Fibroblast of the aortic adventitia (primary cell): ENCODE measurements at places on chromosomes 2 and 18. TPM values are rescaled to one million over a fixed set of nuclear protein-coding genes. Genes with fewer than 3 reads are reported as not detected.

The PLEKHH2 gene
- 5.4 and 20.0 TPM in 2 replicates for total RNA-seq

The CHRND gene
- total RNA-seq: not detected in 2 replicates

The UGT1A10 gene
- 0.41 TPM in 1 of 2 replicates, not detected in the other for total RNA-seq

The SKA1 gene
- total RNA-seq: 3.0 and 29.5 TPM in 2 replicates

The BARD1 gene
- total RNA-seq: 4.5 and 33.1 TPM in 2 replicates

DNA sequence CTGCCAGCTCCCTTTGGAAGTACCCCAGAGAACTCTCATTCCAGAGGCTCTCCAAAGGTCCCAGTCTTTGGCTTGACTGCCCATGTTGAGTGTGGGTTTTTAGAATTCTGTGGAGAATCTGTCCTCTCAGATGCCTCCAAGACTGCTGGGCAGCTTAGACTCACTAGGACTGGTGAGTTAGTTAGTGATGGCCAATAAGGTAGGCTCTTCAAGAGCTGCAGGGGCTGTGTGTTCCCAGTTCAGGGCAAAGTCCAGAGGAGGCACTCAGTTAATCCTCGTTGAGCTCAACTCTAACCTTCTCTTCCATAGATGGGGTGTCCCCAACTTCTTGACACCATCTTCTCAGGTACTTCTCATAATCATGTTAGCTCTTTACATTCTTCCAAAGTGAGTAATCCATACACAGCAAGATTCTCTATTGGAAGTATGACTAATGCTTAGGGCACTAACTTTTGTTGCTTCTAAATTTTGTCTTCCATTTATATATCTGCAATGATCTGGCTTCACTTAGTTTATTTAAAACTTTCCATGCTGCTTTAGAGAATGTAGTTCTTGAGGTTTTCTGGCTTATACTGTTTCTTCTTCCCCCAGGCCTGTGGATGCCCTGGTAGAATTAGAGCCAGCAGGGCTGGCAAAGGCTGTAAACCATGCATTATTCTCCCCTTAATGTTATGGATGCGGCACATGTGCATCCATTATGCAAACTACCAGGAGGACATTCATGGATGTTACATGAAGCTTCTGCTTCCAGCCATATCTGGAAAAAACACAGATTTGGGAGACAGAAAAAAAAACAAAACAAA, 88.9 kb downstream of the POLE4 start:
- peak; percentile 57 for DNase-seq

DNA sequence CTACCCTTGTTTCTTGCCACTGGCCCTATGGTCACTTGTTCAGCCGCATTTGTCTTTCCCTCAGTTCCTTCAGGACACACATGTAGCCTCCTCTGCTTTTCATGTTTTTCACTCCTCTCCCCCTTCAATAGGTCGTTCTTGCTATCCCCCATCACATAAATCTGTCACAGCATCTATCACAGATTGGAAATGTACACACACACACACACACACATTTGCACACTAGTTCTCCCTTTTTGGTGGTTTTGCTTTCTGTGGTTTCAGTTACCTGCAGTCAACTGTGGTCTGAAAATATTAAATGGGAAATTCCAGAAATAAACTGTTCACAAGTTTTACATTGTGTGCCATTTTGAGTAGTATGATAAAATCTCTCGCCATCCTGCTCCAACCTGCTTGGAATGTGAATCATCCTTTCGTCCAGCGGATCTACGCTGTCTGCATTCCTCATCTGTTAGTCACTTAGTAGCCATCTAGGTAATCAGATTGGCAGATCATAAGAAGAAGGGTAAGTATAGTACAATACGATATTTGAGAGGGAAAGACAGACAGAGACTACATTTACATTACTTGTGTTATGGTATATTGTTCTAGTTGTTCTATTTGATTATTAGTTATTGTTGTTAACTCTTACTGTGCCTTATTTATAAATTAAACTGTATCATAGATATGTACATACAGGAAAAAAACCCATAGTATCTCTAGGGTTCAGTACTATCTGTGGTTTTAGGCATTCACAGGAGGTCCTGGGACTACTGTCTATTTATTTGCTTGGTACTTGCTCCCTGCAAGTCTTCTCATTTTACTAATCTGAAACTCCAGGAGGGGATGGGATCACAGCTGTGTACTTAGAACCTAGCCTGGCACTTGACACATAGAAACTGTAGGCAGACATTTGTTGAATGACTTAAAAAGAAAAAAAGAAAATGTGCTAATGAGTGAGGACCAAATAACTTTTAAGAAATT, 86.1 kb upstream of the PNPT1 start:
- peak; percentile 90 for DNase-seq

GRCh38 chr2:154375579-154375931, 322.9 kb upstream of the KCNJ3 start:
- DNase-seq: peak; percentile 73

DNA sequence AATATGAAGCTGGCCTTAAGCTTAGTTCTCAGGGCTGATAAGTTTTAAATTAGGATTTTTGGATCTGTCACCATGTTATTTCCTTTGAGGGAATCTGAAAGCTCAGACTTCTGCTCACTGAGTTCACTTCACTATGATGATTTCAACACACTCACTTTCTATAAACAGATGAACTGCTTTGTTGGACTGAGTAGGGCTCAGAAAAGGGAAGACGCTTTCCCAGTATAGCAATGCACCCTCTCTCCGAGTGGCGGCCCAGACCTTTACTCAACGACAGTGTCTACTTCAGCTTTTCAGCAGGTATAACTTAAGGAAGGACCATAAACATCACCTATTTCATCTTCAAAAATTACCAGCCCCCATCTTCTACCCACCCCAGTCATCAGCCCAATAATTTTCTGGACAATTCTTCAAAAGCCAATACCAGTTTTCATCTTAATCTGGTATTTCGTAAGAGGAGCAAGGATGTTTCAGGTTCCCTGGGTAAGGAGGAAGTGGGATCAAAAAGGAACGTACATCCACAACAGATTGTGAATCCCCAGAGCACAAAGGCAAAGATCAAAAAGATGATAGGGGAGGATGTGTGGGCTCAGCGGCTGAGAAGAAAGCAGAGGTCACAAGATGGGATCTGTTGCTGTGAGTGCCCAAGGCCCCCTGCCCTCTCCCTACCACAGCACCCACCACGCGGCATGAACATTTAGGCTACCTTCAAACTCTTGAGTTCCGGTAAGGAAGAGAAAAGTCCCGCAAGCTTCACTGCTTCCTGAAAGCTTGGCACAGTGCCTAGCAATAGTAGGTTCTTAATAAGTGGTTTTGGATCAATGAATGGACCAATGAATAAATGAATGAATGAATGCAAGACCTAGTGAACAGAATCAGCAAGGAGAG, 41.9 kb downstream of the LPIN2 start:
- DNase-seq: no peak

DNA sequence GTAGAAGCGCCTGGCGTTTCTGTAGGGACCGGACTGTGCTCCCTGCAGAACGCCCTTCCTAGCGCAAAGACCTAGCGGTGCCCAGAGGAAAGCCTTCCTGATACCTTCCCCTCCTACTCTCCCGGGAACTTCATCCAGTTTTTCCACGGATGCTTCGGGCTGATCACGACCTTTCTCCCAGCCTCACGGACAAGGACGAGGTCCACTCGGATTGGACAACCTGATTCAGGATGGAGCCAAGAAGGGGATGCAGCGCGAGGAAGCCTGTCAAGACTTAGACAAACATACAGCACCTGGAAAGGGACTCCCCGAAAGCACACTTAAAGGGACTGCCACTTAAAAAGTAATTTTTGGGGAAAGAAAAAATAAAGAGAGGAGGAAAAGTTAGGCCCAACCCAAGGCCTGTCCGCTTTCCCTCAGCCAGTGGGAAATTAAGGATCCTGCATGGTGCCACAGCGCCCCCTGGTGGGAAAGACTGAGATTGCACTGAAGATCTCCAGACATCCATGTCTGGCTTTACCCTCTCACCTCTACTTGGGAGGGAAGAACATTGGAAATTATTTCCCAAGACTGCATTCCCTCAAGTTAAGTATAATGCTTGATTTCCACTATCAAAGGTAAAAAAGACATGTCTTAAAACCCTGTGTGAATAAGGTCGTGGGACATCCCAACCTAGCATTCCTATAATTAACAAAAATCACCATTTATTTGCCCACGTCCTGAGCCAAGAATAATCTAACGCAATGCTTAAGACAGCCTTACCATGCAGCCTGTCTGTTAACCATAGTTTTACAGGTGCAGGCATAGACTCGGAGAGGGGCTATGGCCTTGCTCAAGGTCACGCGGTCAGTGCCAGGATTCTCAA, 13.4 kb upstream of the COPS8 start:
- peak; percentile 77 for DNase-seq

DNA sequence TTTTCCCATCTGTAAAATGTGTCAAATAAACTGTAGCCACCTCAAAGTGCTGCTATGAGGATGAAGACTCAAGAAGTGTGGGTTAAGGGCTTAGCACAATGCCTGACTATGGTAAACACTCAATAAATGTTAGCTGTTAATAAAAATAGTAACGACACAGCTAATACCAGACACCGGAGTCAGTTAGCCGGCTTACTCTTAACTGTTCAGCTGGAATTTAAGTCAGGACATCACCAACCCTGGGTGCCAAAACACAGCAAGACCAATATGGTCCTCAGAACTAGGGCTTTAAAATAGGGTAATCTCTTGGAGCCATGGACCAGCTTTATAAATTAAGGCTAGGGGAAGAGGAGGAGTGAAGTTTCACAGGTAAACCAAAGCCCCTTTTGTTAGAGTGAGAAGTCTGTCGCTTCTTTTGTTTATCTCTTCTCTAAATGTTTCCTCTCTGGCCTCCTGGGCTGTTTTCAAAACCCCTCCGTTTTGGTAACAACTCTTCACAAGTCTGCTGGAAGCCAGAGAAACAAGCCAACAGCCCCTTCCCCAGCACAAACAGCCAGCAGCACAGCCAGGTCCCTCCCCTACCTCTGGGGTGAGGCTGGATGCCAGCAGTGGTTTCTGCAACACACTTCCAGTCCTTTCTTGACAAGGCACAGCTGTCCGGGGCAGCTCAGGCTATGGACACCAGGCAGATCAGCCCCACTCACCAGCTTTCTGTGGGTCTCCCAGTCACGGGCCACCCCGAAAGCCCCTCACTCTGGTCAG, 13.8 kb upstream of the FZD7 start:
- peak; percentile 20 for DNase-seq

- DNase-seq: no peak
Observed at GRCh38 chr2:208545403-208546042, 138.9 kb downstream of the PTH2R start.

- no peak for DNase-seq
Observed at GRCh38 chr2:208130712-208131110, 1.1 kb upstream of the CRYGC start.

- peak; percentile 84 for DNase-seq
Observed at GRCh38 chr2:142872882-142873724, 4.4 kb upstream of the KYNU start.

DNA sequence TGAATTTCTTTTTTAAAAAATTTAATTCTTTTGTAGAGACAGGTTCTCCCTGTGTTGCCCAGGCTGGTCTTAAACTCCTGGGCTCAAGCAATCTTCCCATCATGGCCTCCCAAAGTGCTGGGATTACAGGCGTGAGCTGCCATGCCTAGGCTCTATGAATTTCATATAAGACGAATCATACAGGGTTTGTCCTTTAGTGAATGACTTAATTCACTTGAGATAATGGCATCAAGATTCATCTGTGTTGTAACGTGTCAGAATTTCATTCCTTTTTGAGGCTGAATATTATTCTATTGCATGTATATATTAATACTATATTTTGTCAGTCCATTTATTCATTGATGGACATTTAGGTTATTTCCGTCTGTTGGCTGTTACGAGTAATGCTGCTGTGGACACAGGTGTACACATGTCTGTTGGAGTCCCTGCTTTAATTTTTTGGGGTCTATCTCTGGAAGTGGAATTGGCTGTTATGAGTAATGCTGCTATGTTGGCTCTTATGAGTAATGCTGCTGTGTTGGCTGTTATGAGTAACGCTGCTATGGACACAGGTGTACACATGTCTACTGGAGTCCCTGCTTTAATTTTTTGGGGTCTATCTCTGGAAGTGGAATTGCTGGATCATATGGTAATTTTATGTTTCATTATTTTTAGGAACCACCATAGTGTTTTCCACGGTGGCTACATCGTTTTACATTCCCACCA, 210.6 kb downstream of the CAMKMT start:
- no peak for DNase-seq

DNA sequence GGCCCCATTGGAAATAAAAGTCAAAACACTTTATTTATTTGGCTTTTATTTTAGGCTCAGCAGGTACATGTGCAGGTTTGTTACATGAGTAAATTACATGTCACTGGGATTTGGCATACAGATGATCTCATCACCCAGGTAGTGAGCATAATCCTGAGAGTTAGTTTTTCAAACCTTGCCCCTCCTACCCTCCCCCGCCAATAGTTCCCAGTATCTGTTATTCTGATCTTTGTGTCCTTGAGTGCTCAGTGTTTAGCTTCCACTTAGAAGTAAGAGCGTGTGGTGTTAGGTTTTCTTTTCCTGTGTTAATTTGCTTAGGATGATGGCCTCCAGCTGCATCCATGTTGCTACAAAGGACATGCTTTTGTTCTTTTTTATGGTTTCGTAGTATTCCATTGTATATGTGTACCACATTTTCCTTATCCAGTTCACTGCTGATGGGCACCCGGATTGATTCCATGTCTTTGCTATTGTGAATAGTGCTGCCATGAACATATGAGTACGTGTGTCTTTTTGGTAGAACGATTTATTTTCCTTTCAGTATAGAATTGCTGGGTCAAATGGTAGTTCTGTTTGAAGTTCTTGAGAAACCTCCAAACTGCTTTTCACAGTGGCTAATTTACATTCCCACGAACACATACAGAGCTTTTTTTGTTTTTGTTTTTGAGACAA, 47.9 kb downstream of the ARMC9 start:
- no peak for DNase-seq

DNA sequence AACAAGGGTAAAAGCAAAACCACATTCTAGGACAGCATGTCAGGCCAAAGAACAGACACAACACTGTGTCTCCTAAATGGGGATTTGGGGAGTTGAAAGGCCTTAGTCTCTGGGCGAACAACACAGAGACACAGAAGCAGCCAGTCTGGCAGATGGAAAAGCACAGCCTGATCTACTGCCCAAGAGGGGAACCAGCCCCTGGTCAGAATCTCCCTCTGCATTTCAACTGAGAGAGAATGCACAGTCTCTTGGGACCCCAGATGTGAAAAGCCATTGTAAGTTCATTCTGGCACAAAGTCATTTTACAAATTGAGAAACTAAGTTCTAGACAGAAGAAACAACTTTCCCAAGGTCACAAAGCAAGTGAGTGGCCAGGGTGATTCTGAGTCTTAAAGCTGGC, 331.7 kb downstream of the TNS1 start:
- DNase-seq: no peak

GRCh38 chr2:215536510-215536909, 100.6 kb upstream of the FN1 start:
- DNase-seq: peak; percentile 49

- no peak for DNase-seq
Observed at GRCh38 chr2:223363085-223363484, 239.1 kb downstream of the SCG2 start.

- DNase-seq: no peak
Observed at GRCh38 chr18:58335821-58336220, 291.8 kb downstream of the NEDD4L start.

- DNase-seq: peak; percentile 44
Observed at GRCh38 chr2:192007581-192008228, 160.8 kb upstream of the CAVIN2 start.

- DNase-seq: no peak
Observed at GRCh38 chr2:127465258-127465657, 47.0 kb downstream of the PROC start.

- peak; percentile 24 for DNase-seq
Observed at GRCh38 chr2:108553209-108553919, 19.1 kb downstream of the LIMS1 start.
